Thyroid gland (tissue), 4 donors: ENCODE measurements at places on chromosomes 1 and 21. TPM values are rescaled to one million over a fixed set of nuclear protein-coding genes. Genes with fewer than 3 reads are reported as not detected.

GRCh38 chr1:9441451-9442133 is 97.7 kb upstream of the SLC25A33 start:
- H3K36me3 ChIP-seq, result no peaks in the 10 kb centered on the region
- H3K4me3 ChIP-seq, result no peak overlapping the region
- peaks cover 31% of the 10 kb centered on the region for H3K4me1 ChIP-seq
- peak overlapping the region; percentile 83 for H3K27ac ChIP-seq

- no peaks in the 10 kb centered on the region for H3K4me1 ChIP-seq
- DNase-seq, result no peak
- no peak overlapping the region for H3K4me3 ChIP-seq
- H3K27ac ChIP-seq, result no peak overlapping the region
- no peaks in the 10 kb centered on the region for H3K27me3 ChIP-seq
These were observed 45.9 kb upstream of the COL6A1 start for GRCh38 chr21:45935628-45936027.

DNA sequence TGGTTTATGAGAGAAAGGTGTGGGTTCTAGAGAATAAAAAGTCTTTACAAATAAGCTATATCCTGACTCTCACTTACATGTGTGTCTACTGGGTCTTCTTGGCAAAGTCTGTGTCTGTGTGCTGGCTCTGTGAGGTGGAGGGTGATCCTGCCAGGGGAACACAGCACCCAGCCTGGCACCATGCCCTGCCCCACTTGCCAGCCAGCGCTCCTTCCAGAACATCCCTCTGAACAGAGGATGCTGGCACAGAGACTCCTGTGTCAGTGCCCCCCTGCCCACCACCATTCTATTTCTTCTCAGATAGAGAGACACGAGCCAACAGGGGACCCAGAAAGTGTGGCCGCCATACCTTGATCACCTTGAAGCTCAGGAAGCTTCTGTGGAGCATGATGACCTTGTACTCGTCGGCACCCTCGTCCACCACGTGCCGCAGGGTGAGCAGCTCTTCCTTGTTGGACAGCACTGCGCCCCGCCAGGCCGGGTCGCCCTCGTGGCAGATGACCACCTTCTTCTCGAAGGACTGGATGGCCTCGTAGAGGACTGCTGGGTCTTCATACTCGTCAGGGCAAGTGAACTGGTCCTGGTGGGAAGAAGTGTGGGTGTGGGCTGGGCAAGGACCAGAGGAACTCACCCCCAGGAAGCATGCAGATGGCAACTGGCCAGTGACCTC is 49.7 kb downstream of the NTPCR start:
- no peaks in the 10 kb centered on the region for H3K36me3 ChIP-seq
- H3K27me3 ChIP-seq, result no peaks in the 10 kb centered on the region
- H3K4me1 ChIP-seq, result no peaks in the 10 kb centered on the region

GRCh38 chr21:35857095-35857494 is 203.2 kb downstream of the SETD4 start:
- no peaks in the 10 kb centered on the region for H3K4me1 ChIP-seq
- DNase-seq, result no peak
- H3K4me3 ChIP-seq, result no peak overlapping the region
- H3K36me3 ChIP-seq, result no peaks in the 10 kb centered on the region
- H3K27me3 ChIP-seq, result no peaks in the 10 kb centered on the region
- H3K27ac ChIP-seq, result no peak overlapping the region

GRCh38 chr1:95169548-95169947 is 52.4 kb downstream of the TLCD4 start:
- H3K27ac ChIP-seq, result no peak overlapping the region
- no peaks in the 10 kb centered on the region for H3K27me3 ChIP-seq
- no peaks in the 10 kb centered on the region for H3K36me3 ChIP-seq

DNA sequence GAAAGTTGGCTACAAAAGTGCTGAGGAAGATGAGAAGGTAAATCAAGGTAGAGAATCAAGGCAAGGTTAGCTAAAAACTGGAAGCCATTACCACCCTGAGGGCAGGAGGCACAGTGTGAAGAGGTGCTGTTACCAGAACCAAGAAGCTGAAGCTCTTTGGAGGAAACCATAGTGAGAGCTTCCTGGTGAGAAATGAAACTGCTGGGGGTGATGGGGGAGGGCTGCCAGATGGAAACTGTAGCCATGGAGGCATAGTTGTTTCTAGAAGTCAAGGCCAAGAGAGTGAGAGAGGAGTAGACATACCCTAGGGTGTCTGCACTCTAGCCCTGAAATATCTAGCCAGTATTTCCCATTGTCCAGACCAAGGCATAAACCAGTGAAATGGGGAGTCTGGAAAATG is 28.7 kb downstream of the IFI44 start:
- H3K27me3 ChIP-seq, result no peaks in the 10 kb centered on the region
- H3K4me3 ChIP-seq, result no peak overlapping the region
- DNase-seq, result no peak
- H3K36me3 ChIP-seq, result no peaks in the 10 kb centered on the region
- no peaks in the 10 kb centered on the region for H3K4me1 ChIP-seq
- H3K27ac ChIP-seq, result no peak overlapping the region

DNA sequence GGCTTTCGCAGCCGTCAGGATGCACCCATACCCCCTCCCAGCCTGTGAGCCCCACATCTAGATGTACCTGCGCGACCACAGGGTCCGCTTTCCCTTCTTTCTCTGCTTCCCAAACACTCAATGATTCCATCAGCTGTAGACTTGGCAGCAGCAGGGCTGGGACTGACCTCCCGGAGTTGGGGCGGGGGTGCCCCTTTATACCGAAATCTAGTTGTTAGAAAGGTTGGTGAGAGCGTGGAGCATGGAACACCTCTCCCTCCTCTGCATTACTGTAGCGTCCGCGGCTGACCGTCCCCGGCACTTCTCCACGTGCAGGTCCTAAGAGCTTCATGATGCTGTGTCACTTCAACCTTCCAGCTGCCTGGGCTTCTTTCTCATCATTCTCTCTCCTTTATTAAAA is 21.1 kb upstream of the ACTRT2 start:
- H3K27ac ChIP-seq, result no peak overlapping the region
- H3K4me1 ChIP-seq, result no peaks in the 10 kb centered on the region
- H3K27me3 ChIP-seq, result no peaks in the 10 kb centered on the region
- DNase-seq, result no peak
- no peak overlapping the region for H3K4me3 ChIP-seq
- no peaks in the 10 kb centered on the region for H3K36me3 ChIP-seq

DNA sequence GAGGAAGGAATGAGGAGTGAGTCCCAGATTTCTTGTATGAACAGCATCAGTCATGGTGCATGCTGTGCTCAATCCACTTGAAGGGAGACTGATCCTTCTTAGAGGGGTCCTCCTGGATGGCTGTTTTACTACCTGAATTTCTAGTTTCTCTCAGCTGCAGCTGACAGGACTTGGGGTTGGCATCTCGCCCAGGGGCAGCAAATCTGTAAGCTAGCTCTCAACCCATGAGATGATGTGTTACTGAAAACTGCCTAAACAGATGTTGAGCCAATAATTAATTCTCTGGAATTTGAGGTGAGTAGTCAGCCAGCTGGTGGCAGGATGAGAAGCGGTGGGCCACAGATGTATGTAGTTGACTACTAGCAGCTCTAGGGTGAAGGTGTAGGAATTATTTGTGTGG is 19.6 kb downstream of the BACH1 start:
- peaks cover 29% of the 10 kb centered on the region for H3K4me1 ChIP-seq
- no peaks in the 10 kb centered on the region for H3K27me3 ChIP-seq
- H3K4me3 ChIP-seq, result no peak overlapping the region

DNA sequence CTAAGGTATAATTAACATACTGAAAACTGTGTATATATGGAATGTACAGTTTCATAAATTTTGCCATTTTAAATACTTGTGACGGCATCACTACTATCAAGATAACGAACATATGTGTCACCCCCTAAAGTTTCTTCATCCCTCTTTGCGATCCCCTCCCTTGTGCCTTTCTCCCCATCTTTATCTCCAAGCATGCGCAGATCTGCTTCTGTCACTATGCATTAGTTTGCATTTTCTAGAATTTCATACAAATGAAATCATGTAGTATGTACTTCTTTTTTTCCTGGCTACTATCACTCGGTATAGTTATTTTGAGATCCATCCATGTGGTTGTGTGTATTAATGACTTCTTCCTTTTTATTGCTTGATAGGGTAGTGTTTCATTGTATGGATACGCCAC is 154.9 kb downstream of the ZNF648 start:
- H3K4me3 ChIP-seq, result no peak overlapping the region
- H3K4me1 ChIP-seq, result no peaks in the 10 kb centered on the region
- no peak overlapping the region for H3K27ac ChIP-seq
- H3K36me3 ChIP-seq, result no peaks in the 10 kb centered on the region
- no peaks in the 10 kb centered on the region for H3K27me3 ChIP-seq

DNA sequence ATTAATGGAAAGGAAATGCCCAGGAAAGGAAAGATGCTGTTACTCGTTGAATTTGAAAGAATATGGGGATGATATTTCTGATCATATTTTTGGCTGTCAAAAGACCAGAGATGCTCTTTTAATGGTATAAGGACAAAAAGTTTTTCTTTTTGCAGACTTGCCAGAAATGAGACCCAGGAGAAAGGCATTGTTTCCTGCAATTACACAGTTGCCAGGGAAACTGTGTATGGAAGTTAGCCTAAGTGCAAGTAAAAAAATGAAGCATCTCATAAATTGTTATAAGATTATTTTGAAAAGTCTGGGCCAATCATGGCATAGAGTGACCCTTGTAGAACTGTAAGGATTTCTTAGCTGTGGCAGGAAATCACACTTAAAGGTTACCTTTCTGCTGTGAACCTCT is 155.7 kb upstream of the BEND5 start:
- H3K36me3 ChIP-seq, result no peaks in the 10 kb centered on the region
- DNase-seq, result no peak
- no peaks in the 10 kb centered on the region for H3K27me3 ChIP-seq
- H3K4me1 ChIP-seq, result no peaks in the 10 kb centered on the region

DNA sequence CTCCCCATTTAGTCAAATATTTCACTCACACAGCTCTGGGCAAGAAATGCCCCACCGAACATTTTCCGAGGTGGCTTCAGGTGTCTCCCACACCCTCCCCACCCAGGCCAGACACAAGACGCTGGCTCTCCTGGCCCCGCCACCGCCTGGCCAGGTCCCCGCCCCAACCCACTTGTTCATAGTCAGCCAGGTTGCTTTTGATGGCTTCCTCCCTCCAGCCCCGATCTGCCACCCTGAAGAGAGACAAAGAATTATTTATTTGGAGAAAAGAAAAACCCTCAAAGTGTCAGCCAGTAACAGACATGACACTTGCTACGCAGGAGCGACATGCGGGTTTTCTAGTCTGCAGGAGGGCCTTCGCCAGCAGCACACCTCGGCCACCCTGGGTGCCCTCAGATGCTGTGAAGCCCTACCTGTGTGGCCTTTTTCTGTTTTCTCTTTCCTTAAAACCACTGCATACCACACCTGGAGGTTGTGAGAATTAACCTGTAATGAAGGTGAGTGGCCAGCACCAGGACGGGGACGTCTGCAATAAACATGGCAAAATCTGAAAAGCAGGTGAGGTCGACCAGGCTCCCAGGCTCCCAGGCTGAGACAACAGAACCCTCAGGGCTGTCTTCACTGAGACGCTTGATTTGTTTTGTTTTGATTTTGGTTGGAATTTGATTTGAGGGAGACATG is 27.2 kb downstream of the SSBP3 start:
- no peak overlapping the region for H3K27ac ChIP-seq
- peaks cover 53% of the 10 kb centered on the region for H3K4me1 ChIP-seq
- H3K27me3 ChIP-seq, result no peaks in the 10 kb centered on the region
- DNase-seq, result peak; percentile 37

GRCh38 chr1:231138236-231138635 is 23.6 kb upstream of the TRIM67 start:
- no peak for DNase-seq
- no peaks in the 10 kb centered on the region for H3K27me3 ChIP-seq
- no peaks in the 10 kb centered on the region for H3K36me3 ChIP-seq
- H3K4me1 ChIP-seq, result peaks cover 12% of the 10 kb centered on the region
- no peak overlapping the region for H3K27ac ChIP-seq

DNA sequence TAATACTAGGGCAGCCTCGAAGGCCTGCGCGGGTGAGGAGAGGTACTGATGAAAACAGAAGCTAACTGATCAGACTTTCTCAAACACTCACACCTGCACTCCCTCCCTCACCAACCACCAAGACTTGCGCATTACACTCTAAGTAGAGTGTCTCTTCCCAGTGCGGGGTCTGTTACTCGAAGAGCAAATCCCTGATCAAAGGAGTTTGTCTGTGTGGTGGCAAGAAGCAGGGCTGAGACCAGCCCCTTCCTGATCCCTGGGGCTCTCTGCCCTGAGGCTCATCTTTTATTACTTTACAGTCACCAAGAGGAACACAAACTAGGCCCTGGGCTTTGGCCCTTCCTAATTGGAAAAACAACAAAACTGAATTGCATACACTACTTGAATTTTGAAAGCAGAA is 19.5 kb upstream of the TSNAX start:
- H3K27me3 ChIP-seq, result no peaks in the 10 kb centered on the region
- H3K4me1 ChIP-seq, result no peaks in the 10 kb centered on the region
- H3K36me3 ChIP-seq, result no peaks in the 10 kb centered on the region
- no peak overlapping the region for H3K27ac ChIP-seq
- no peak for DNase-seq
- no peak overlapping the region for H3K4me3 ChIP-seq

- H3K27me3 ChIP-seq, result no peaks in the 10 kb centered on the region
- H3K27ac ChIP-seq, result peak overlapping the region; percentile 84
- no peak for DNase-seq
- H3K36me3 ChIP-seq, result no peaks in the 10 kb centered on the region
- H3K4me1 ChIP-seq, result peaks cover 7% of the 10 kb centered on the region
These were observed 41.7 kb upstream of the SYT14 start for GRCh38 chr1:209896346-209896745.

GRCh38 chr1:32891241-32891570 is 4.9 kb downstream of the HPCA start:
- H3K4me1 ChIP-seq, result peaks cover 4% of the 10 kb centered on the region
- no peaks in the 10 kb centered on the region for H3K36me3 ChIP-seq
- peaks cover 11% of the 10 kb centered on the region for H3K27me3 ChIP-seq
- no peak for DNase-seq

Gene SPAG17
- 12.1 TPM for total RNA-seq

Gene RIPPLY3
- not detected for total RNA-seq

Gene SLC25A34
- total RNA-seq, result 2.6 TPM

Gene ERICH3
- total RNA-seq, result not detected

Gene CSDE1
- total RNA-seq, result 563 TPM

Gene ADAM15
- total RNA-seq, result 71.8 TPM

Gene LYPD8
- not detected for total RNA-seq

Gene ATAD3C
- 4.9 TPM for total RNA-seq

Gene GCSAML
- total RNA-seq, result not detected

Gene RHD
- total RNA-seq, result not detected

Gene CDCA8
- 0.33 TPM for total RNA-seq

Gene STYXL2
- not detected for total RNA-seq

Gene PRR9
- not detected for total RNA-seq
